ENCODE measurements at places on chromosomes 5 and 9.
A peak's percentile ranks its signal among the peaks of the same experiment; 100 is the strongest.

DNA sequence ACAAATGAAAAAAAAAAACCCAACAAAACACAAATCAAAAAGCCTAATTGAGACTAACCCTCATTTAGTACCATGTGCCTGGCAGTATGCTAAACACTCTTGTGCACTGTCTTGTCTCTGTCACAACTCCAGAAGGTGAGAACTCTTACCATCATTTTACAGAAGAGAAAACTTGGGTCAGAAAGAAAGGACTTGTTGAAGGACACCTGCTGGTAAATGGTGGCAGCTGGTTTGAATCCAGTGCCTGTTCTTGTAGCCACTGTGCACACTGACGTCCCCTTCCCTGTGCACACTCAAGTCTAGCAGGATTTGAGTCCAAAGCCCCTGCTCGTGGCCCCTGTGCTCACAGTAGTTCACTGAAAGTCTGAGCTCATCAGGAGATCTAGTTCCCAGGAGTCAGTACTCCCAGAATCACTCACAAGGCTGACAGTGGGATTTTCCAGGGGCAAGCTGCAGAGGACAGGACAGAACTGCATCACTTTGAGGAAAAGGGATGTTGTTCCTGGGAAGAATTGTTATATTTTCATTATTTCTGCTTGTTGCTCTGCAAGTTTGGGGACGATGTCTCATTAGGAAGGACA lies 43.0 kb upstream of the HSD17B4 start:
- DNase-seq = no peak

- peak; percentile 99 for DNase-seq
Observed at GRCh38 chr5:38806775-38807258, 39.0 kb upstream of the OSMR start.

DNA sequence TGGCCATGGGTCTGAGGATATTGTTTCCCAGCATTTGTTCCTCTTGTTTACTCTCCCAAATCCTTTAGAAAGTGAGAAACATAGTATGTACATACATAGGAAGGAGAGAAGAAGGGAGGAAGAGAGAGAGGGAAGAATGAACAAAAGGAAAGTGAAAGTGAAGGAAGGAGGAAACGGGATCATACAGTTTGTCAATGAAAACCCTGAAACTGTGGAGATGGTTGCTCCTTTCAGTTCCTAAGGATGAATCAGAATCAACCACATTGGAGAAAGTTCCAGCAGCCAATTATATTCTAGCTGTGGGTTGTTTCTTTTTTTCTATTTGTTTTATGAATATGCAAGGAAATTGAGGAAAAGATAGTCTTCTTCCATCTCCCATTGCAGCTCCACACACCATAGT lies 396.5 kb downstream of the MLLT3 start:
- DNase-seq = no peak

DNA sequence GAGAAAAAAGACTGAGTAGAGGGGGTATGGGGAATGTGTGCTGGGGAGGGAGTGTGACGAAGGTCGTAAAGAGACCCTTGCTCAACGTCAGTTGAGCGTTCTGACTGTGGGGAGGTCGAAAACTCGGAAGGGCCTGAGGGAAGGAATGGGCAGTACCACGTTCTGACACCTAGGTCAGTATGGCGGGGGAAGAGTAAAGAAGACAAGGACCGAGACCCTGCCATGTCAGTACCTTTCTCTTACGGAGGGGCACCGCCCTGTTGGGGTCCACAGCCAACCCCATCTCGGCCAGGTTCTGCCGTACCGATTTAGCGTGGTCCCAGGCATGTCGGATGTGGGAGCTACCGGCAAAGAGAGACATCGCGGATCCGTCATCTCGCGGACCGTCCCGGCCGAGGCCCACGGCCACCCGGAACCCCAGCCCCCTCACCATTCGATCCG lies 375 bp downstream of the NOP16 start:
- no peak for DNase-seq

DNA sequence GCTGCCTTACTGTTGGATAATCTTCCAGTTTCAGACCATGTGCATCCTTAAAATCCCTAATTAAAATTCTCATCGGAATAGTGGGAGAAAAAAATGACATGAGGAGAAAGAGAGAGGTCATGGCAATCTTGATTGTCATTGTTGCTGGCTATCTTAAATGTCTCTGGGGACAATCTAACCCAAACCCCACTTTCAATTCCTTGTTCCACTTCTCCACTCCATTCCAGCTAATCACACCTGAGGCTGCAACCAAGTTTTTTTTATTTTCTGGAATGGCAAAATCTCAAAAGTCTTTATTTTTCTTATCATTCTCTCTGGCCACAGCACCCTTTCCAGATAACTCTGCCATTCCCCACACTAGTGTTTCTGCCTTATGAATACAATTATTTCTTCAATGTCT lies 171.9 kb upstream of the RASA1 start:
- no peak for DNase-seq

- DNase-seq = no peak
Observed at GRCh38 chr9:110801426-110801825, 132.8 kb downstream of the MUSK start.

DNA sequence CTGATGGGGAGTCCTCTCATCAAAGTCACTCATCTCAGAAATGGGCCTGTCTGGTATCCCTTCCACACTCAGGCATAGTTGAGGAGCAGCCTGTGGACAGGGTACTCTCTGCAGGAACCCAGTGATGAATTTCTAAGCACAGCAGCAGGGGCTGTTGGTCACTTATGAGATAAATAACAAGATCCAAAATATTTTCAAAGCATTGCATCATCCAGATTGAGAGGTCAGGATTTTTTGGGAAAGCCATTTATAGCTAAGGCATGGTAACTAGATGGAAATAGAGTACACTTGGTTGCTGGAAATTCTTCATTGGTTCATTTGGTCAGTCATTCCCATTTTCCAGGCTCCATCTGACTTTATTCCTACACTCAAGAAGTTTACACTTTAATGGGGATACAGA lies 246.8 kb upstream of the RAI14 start:
- DNase-seq = no peak

DNA sequence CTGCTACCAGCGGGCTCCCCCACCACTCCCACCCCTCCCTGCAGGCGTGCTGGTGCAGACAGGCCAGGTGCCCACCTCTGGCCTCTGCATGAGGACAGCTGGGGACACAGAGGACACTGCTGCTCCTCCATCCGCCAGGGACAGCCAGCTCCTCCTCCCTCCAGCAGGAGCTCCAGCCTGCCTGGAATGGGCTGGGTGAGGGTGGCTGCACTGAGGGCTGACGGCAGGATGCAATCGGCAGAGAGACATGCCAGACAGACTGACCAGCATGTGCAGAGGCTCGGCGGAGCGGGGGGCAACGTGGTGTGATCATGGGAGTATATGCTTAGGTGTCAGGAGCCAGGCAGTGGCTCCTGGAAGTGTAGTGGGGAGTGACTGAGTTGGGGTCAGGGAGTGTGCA lies 68.4 kb downstream of the RASGEF1C start:
- DNase-seq = no peak

DNA sequence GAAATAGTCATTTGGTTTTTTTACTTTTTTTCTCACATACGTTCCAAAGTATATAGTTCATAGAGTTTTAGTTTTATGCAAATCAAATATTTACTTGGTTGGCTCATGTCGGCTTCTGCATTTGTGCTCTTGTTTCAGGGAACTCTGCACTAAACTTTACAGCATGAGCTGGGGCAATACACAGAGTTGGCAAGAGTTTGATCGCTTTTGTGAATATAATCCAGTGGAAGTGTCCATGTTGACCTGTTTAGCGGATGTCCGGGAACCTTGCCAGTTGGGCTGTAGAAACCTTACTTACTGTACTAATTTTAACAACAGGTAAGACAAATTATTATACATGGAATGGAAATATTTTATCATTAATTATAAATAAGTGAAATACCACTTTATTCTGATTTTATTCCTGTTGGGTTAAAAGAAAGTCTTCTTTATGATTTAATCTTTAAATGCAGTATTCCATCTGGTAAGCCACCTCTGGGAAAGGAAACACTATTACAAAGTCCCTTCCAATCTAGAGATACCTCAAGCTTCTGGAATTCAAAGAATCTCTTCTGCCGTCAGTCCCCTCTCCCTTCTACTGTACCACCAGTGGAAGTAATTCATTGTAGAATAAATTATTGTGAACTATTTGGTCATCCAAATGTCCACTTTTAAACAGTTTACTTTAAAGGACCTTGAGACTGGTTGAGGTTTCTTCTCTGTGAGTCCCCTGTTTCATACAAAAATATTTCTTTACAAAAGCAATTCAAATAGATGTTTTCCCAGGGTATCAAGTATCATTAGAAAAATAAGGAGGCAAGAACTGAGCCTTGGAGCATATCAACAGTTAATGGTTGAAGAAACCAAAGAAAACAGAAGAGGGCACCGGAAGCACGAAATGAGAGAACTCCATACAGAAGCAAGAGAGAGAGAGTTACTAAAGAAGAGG lies 45.2 kb upstream of the GLIPR2 start:
- no peak for DNase-seq

DNA sequence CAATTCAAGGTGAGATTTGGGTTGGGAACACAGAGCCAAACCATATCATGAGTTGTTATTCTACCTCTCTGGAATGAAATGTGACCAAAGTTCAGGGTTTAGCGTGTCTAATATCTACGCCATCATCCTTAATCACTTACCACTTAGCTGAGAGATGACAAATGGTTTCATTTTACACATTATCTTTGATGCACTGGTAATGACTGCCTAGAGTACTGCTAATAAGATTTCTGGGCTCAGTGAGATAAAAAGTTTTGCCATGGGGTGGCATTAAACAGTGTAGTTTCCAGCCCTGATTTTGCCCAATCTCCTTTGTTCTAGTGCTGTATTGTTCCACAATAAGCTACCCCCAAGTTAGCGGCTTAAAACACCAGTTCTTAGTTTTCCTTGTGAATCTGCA lies 367.2 kb downstream of the MLLT3 start:
- no peak for DNase-seq

DNA sequence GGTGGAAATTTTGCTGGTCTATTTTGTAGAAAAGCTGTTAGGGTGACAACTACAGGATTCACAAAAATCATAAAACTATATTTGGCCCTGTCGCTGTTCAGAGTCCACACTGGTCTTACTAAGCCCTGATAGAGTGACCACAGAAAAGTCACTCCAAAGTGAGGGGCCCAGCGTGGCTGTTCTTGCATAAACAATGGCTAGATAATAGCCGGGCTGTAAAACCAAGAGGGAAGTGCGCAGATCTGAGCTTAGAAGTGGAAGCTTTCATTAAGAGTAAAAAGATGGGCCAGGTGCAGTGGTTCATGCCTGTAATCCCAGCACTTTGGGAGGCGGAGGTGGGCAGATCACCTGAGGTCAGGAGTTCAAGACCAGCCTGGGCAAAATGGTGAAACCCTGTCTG lies 15.5 kb upstream of the CTSL start:
- no peak for DNase-seq

- no peak for DNase-seq
Observed at GRCh38 chr9:130756455-130757152, 63.0 kb downstream of the EXOSC2 start.

- DNase-seq = no peak
Observed at GRCh38 chr9:133268335-133269056, 6.5 kb downstream of the ABO start.

- no peak for DNase-seq
Observed at GRCh38 chr9:73613092-73613701, 461.5 kb downstream of the ANXA1 start.

DNA sequence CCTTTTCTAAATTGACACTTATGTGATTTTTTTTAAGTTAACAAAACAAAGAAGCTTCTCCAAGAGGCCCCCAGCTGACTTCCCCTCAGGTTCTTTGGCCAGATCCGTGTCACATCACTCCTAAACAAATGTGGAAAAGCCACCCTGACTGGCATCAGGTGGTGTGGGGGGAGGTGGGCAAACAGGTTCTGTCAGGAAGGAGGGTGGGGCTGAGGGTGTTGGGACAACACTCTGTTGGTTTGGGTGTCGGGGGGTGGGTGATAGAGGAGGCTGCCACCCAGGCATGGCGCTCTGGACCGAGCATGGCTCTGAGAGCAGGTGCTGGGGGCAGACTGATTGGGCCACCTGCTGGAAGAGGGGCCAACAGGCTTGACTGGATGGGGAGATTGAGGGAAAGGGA lies 210.9 kb downstream of the HSPA4 start:
- DNase-seq = no peak

GRCh38 chr5:93476251-93476742 lies 104.7 kb downstream of the NR2F1-AS1 start:
- DNase-seq = no peak

- no peak for DNase-seq
Observed at GRCh38 chr9:129745200-129745599, 7.6 kb downstream of the PTGES start.

DNA sequence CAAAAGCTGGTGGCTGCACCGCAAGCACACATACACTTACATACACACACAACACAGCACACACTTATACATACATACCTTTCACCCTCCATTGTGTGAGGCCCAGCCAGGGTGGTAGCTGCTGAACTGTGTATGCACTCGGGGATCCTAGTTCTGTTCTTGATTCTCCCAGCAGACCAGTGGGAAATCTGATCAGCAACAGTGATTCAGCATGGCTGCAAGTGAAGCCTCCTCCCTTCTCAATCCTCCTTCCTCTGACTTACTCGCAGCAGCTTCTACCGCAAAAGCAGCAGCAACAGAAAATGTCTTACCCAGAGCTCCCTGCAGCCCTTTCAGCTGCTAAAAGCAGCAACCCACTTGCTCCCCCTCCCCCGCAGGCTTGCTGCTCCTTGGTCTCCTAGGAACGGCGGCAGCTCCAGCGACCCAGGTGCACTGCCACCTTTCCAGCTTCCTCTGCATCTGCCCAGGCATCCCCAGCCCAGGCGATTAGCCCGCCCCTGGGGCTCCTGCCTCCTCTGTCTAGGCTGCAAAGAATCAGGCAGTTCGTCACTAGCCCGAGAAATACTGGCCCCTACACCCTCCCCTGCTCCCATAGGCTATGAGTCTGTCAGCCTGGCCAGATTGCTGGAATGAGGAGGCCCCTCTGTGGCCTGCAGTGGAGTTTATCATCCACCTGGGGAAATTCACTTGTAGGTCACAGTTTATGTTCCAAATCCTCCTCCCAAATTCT lies at the start of gene KLHL3:
Gene KLHL3, minus strand, starts transcription at position 535 of the 730 bp plus-strand sequence. Its CDS starts 443 bp downstream, at position 92.
- DNase-seq = no peak

DNA sequence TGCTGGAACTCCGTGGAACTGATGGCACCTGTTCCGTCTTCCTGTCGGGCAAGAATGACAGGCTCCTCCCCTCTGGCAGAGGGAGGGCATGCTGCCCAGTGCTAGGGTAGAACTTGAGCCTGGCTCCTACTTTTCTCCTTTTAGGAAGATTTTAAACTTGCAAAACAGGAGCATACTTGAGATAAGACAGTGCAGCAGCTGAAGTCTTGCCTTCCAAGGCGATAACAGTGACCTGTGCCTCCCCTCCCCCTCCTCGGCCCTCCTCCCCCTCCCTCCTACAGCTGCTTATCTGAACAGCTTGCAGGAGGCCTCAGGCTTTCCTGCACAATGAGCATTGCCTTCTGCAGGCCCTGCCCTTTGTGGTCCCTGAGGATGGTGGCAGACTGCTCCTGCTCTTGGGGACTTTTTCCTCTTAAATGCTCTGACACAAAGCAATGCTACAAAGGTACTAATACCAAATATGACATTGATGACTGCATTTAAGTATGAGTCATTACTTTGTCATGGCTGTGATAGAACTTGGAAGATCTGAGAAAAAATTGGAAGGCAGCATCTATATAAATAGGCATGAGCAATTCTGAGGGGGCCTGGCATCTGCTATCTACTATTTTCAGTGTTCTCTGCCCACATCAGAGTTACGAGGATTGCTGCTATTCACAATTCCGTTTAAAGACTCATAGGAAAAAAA lies 2.0 kb downstream of the GADD45G start:
- no peak for DNase-seq

- no peak for DNase-seq
Observed at GRCh38 chr5:135234242-135234641, 164.8 kb downstream of the MACROH2A1 start.
